ENCODE measurements at places on chromosomes 6 and 20.

- no peak for DNase-seq
Observed at GRCh38 chr20:24723186-24723585, 225.9 kb upstream of the CST7 start.

DNA sequence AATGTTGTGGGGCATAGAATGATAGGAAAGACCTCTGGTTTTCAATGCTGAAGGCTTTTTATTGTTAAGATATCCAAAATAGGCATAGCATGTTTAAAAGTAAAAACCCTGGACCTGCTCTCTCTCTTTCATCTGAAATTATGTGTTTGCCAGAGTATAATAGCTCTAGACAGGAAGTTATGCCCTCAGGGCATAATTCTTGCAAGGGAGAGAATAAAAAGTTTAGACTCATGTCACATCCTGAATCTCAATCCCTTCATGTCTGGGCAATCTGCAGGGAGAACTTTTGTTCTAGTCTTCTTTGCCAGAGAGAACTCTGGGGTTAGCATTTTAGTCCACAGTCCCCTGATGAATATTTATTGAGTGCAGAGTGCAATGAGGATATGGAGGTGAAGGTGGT lies 297.3 kb upstream of the FLRT3 start:
- DNase-seq = no peak

DNA sequence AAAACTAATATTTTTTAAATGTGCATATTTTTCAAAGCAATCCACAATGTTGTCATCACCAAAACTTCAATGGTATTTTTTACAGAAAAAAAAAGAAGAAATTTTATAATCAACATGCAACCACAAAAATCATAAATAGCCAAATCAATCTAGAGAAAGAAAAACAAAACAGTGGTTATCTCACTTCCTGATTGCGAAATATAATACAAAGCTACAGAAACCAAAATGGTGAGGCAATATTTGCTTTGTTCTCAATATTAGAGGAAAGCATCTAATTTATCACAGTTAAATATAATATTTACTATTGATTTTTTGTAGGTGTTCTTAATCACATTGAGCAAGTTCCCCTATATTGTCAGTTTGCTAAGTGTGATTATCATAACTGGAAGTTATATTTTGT lies 720.7 kb upstream of the ADGRB3 start:
- DNase-seq = no peak

- no peak for DNase-seq
Observed at GRCh38 chr6:11921017-11921438, 91.1 kb upstream of the HIVEP1 start.

DNA sequence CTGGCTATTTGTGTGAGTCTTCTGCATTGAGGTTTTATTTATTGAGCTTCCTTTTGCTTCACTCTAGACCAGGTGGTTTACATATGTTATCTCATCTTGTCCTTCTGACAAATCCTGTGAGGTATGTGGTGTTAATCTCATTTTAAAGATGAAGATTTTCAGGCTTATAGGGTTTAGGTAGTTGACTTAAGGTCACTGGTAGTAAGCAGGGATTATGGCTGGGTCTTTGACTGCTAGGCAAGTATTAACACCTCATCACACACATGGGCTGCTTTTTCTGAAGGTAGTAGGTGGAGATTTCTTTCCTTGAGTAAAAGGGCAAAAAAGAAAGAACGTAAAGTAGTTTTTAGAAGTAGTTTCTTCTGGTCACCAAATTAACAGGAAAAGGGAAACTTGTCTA lies 72.6 kb downstream of the CDKAL1 start:
- DNase-seq = no peak
